IMR-90 (cell line): ENCODE measurements at places on chromosomes 2 and 18.

GRCh38 chr2:142796588-142796987 lies 80.9 kb upstream of the KYNU start:
- DNase-seq = no peak

DNA sequence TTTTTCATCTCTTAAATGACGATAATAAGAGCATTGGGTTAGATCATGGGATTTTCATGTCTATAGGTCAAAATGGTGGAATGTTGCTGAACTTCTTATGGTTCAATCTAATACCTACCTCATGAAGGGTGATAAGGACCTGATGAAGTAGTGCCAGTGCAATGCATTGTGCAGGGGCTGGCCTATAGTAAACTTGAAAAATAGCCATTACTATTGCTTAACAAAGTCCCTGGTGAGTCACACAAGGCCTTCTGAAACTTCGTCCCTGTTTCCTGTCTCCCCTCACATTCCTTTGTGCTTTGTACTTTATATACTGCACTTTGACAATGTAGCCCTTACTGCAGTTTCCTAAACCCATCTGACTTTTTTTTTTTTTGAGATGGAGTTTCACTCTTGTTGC lies 515.9 kb downstream of the SLC4A3 start:
- peak; percentile 86 for DNase-seq

DNA sequence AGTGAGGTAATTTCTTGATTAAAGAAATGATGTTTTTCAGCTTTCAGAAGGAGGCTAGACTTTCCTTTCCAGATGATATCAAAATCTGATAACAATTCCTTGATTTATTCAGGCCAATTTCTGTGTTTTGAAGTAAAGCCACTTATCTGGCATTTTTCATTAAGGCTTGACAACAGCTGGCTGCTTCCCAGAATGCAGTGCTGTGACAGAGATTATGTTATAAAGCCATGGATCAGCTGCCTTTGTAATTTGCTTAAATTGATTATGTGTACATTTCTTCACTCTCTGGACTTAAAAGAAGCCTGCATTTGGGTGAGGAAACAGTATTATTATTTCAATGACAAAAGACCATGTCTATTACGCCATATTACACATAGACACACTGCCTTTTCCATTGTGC lies 136.0 kb downstream of the PLCL1 start:
- no peak for DNase-seq

DNA sequence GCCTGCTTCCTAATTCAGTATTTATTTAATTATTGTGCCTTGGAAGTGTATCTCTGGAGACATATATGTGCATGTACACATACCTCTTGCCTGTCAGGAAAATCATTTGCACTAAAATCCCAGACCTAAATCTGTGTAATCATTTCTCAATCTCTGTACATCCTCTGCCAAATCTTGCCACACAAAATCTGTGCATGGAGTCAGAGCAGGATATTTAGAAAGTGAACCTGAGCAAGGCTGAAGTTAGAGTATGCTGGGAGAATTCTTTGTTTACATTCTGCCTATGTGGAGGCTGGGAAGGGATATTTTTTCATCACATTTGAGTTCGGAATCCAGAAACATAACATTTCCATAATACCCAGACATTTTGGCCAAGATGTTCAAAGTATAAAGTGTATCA lies 9.3 kb downstream of the XRCC5 start:
- DNase-seq = peak; percentile 61

DNA sequence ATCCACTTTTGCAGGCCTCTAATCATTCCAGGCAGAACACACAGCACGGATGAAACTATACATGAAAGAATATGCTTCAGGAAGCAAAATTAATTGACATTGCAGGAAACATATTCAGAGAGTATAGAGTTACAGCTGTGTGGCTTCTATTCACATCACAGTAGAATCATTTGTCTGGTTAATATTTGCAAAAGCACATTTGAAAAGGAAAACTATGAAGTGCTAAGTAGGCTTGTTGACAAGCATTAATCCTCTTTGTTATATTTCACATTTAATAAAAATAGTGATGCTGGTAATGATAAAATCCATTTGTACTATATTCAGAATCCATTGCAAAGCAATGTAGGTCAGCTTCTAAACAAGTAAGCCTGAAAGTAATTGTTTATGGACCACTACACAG lies 32.2 kb upstream of the PIK3C3 start:
- DNase-seq = no peak

DNA sequence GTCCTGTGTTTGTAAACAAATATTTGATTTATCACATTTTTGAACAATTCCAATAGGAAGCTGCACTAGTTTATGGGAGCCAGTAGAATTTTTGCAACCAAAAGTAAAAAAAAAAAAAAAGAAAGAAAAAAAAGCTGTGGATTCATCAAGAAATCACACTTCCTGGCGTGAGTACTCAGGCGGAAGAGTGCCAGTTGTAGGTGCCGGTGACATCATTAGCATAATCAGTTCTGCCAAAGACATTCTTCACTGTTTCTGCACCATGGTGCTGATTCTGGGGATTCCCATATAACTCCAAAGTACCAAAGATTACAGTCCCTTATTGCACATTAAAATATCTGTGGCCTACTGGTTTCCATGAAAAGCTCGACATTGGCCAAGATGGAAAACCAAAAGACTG lies 32.8 kb downstream of the RAPGEF4 start:
- no peak for DNase-seq

- no peak for DNase-seq
These were observed 168.5 kb upstream of the ZSWIM2 start for GRCh38 chr2:187017438-187017837.

DNA sequence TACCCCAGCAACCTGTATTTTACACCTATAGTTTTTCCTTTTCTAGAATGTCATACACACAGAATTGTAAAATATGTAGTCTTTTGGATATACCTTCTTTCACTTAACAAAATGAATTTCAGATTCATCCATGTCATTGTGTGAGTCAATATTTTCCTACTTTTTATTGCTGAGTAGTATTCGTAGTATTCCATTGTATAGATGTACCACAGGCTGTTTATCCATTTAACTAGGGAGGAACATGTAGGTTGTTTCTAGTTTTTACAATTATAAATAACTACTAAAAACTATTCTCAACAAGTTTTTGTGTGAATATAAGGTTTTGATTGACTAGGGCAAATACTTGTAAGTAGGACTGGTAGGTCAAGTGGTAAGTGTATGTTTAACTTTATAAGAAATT lies 187.4 kb downstream of the ACOXL start:
- DNase-seq = no peak

GRCh38 chr2:23522726-23523372 lies 137.9 kb downstream of the KLHL29 start:
- no peak for DNase-seq

DNA sequence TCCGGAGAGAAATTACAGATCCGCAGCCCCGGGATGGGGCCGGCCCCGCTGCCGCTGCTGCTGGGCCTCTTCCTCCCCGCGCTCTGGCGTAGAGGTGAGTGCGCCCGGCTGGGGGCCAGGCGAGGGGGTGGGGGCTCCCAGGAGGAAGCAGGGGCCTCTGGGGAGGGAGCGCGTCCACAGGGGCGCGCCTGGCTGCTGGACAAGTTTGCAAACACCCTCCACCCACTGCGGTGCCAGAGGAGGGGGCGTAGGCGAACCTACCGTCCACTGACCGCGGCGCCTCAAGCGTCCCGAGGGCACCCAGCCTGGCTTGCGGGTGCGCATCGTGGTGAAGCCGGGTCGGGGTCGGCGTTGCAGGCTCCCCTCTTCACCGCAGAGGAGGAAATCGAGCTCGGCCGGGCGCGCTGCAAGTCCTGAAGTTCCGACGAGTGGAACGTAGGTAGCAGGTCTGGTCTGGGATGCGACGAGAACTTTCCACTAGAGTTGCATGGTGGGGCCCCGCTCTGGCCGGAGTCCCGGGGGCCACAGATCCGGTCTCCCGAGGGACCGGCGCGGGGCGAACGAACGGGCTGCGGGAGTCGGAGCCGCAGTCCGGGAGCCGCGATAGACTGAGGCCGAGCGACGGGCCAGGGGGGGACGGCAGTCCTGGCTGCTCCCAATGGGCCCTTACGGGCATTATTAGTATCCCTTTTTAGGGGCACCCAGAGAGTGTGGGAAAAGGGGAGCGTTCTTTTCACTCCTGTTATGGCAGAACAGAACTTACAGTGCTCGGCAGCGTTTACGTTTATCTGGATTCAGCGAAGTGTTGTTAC lies 502 bp downstream of the MERTK start:
- no peak for DNase-seq

DNA sequence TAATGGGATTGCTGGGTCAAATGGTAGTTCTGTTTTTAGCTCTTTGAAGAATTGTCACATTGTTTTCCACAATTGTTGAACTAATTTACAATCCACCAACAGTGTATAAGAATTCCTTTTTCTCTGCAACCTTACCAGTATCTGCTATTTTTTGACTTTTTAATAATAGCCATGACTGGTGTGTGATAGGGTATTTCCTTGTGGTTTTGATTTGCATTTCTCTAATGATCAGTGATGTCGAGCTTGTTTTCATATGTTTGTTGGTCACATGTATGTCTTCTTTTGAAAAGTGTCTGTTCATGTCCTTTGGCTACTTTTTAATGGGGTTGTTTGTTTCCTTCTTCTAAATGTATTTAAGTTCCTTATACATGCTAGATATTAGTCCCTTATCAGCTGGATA lies 322.3 kb downstream of the CDH2 start:
- DNase-seq = no peak

GRCh38 chr2:28349546-28350165 lies 43.0 kb upstream of the FOSL2 start:
- DNase-seq = no peak

GRCh38 chr18:72075040-72075439 lies 469.1 kb downstream of the CBLN2 start:
- no peak for DNase-seq

GRCh38 chr18:32450874-32451273 lies 19.8 kb downstream of the GAREM1 start:
- no peak for DNase-seq

DNA sequence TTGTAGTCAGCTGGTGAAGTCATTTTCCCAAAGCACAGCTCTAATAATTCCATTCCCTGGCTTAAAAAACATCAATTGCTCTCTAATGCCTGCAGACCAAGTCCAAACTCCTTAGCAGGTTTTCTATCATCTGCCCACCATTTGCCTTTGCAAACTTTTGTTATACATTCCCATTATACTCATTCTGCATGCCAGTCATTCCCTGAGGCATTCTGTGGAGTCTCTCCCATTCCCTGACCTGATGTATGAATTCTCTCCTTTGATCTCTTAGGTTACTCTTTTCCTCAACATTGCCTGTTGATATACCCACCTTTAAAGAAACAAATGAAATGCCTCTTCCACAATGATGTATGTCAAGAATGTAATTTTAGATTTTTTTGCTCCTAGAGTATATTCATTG lies 852.0 kb upstream of the FSHR start:
- no peak for DNase-seq

DNA sequence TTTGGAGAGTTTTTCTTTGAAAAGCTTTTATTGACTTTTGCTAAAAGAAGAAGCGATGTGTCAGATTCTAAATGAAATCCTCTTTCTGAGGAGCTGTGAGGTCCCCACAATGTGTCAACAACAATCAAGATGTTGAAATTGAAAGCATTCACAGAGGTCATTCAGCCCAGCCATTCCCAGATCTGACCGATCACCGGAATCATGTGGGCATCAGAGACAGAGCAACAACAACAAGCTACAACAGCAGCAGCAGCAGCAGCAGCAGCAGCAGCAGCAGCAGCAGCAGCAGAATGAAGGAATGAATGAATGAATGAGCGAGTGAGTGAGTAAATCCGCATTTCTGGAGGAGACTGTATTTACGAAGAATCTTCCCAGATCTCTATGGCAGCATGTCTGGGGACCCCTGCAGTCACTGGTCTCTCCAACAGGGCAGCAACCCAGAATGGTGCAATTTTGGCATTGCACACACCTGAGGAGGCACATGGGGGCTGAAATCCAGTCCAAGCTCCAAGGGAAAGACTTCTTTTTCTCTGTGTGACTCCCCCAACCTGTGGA lies 299.0 kb downstream of the MYCN start:
- no peak for DNase-seq

DNA sequence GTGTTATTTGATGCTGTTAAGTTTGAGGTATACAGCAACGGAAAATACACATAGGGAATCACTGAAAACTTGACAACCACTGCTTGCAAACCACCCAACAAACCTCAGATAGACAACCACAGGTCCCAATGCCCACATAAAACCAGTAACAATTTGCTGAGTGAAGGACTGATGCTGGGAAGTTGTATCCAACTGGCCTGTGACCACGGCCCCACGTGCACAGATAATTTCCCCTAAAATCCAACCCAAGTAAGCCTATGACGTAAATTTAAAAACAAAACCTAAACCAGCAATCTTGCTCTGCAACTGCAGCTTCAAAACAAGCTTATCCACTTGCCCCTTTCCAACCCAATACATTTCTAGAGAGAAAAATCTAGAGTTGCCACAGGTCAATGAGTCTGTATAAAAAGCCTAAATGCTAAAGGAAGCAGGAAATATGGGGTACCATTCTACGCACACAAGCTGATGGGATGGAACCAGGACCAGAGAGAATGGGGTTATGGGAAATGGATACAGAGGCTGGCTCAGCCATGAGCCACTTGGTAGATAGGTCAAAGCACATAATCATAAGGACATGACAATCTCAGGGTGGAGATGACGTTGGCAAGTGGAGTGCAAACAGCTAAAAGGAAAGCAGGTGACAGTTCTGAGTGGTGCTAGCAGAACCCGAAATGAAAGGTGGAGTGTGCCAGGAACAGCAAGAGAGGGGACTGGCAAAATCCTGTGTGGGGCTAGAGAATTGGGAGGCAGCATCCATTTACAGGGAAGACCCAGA lies 27.8 kb upstream of the CREB1 start:
- DNase-seq = no peak

GRCh38 chr2:237072067-237072931 lies 13.4 kb upstream of the COPS8 start:
- peak; percentile 61 for DNase-seq

GRCh38 chr2:32937602-32938448 lies 8.9 kb upstream of the LTBP1 start:
- DNase-seq = peak; percentile 52

DNA sequence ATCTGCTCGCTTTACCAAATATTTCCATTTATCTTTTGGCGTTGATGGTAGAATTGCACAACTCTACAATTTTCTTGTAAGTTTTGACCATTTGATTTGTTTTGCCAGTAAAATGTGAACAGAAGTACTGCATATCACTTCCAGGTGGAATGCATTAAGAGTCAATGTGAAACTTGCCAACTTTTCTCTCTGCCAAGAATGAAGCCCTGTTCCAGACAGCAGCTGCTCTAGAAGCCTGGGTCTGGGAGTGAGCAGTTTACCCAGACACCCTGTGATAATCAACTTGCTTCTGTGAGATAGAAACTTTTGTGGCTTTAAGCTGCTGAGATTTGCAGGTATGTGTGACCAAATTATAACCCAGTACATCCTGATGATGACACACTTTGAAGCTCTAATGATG lies 115.9 kb upstream of the SYT4 start:
- DNase-seq = no peak

- DNase-seq = no peak
These were observed 121.8 kb downstream of the CDC42EP3 start for GRCh38 chr2:37549598-37549997.

- peak; percentile 67 for DNase-seq
These were observed 50.6 kb downstream of the TRAF3IP1 start for GRCh38 chr2:238370823-238371372.

- DNase-seq = no peak
These were observed 163.1 kb downstream of the BABAM2 start for GRCh38 chr2:28053597-28053996.

- DNase-seq = no peak
These were observed 387.3 kb downstream of the STK39 start for GRCh38 chr2:167860082-167860481.
